ENCODE measurements at places on chromosomes 7 and 10.

DNA sequence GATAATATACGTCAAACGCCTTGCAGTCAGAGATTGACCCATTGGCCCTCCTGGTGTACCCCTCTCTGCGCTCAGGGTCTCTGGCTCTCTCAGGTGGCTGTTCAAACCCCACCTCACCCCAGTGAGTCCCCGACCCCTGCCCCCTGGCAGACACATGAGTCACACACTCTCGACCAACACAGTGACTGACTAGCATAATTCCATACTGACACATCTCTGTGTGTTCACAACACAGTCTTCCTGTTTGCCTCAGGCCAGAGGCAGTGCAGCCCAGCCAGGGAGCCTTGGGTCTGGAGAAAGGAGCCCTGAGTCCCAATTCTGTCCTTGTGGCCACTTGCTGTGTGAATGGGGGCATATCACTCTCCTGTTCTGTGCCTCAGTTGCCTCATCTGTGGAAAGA, 40.1 kb downstream of the PALD1 start:
- DNase-seq, result no peak

GRCh38 chr7:87058744-87059524, 520 bp downstream of the ELAPOR2 start:
- peak; percentile 69 for DNase-seq

DNA sequence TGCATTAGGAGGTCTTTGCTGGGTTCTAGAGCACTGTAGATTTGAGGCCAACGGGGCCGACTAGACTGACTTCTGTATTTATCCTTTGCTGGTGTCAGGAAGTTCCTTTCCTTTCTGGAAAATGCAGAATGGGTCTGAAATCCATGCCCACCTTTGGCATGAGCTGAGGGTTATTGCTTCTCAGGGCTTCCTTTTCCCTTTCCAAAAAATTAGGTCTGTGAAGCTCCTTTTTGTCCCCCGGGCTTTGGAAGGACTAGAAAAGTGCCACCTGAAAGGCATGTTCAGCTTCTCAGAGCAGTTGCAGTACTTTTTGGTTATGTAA, 675 bp downstream of the IL6 start:
- DNase-seq, result no peak

GRCh38 chr7:76267894-76268183, 34.6 kb upstream of the HSPB1 start:
- no peak for DNase-seq

GRCh38 chr7:26618898-26619297, 245.5 kb downstream of the SKAP2 start:
- DNase-seq, result no peak

DNA sequence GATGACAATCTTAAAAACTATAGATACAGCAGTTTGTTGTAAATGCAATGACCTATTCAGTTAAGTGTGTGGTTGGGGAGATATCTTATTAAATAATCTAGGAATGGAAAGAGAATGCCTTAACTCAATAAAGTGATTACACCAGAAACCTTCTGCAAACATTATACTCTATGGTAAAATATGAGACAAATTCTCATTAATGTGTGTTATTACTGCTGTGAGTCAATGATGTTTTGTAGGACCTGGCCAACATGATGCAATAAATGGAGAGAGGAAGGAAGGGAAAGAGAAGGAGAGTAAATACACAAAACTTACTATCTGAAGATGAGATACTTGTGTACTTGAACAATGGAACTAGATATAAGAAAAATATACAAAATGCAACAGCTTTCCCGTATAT, 25.1 kb downstream of the MKX start:
- DNase-seq, result no peak

GRCh38 chr7:39589323-39590111, 23.3 kb downstream of the YAE1 start:
- DNase-seq, result no peak

GRCh38 chr10:131685576-131685975, 215.2 kb upstream of the PPP2R2D start:
- DNase-seq, result no peak

GRCh38 chr10:109866995-109867635, 56.2 kb downstream of the XPNPEP1 start:
- no peak for DNase-seq

DNA sequence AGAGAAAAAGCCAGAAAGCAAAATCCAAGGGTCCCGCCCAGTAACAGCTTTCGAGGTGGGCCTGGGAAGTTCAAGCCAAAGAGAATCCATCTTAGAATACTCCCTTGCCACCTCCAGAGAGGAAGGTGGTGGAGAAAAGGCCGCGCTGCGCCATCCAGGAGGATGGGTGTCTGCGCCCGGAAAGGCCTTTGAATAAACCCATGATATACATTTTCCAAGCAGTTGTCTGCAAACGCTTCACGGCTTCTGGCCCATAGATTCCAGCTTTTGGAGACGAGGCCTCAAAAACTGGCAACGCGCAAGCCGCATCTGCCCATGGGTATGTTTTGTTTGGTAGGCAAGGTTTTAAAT, 17.8 kb downstream of the RGS10 start:
- no peak for DNase-seq

- DNase-seq, result no peak
Observed at GRCh38 chr7:134707663-134708378, 61.2 kb downstream of the BPGM start.

DNA sequence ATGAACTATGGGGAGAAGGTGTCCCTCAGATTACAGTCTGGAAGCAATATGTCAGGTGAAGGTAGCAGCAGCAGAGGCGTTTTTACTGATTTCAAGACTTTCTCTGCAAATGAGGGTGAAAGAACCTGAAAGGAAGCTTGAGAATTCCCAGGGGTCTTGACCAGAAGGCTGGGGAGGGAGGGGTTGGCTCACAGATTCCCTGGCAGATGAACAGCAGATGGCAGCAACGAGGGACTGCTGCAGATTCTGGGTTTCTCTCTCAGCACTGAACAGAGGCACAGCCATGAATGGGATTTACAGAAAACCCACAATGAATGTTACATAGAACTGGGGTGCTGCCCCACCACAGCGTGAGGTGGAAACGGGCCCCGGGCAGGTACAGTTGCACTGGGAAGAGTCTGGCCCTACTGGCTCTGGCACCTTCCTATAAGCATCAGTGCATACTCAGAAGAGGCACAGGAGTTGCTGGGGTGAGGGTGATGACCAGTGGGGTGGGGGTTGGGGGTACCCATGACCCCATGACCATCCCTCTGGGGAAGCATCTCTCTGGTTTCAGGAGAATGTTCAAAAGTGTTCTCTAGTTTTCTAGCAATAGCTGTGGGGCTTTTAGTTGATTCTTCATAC, 317.8 kb downstream of the SH2D4B start:
- DNase-seq, result peak; percentile 67

GRCh38 chr7:159119851-159120539, 24.7 kb downstream of the VIPR2 start:
- no peak for DNase-seq

DNA sequence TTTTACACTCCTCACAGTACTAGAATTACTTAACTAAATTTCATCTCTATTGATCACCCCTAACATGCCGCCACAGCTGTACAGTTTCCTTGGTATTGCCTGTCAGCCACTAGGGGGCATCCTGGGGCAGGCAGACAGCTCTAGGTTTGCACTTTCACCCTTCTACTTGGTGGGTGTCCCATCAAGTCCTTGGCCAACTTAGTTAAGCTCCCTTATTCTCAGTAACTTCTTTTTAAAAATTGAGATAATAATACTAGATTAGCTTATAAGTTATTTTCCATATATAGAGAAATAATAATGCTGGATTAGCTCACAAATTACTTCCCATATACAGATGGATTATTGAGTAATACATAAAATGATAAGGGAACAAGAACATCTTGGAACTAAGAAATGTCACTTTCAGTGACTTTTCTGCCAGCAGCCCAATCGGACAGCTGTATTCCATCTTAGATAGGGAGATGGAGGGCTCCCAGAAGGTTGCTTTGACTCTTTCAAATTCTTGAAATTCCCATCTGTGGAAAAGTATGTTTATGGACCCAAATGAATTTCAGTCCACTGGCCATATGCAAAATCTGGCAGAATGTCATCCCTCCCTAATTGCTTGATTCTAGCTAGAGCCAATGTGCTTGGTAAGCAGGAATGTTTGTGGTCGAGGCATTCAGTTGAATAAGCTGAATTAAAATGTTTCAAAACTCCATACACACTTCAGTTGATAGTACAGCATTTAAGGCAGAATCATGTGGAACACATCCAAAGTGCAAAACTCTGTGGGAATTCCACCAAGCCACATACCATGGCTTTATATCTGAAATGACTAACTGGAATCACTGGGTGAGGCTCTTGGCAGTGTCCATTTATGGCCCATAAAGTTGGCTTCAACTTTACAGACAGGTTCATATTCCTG, 309.7 kb downstream of the CSTF2T start:
- no peak for DNase-seq

- no peak for DNase-seq
Observed at GRCh38 chr7:139180700-139181311, 50.2 kb upstream of the UBN2 start.

Measured in brain (organoid and tissue), 16 donors.